Naive thymus-derived CD4-positive, alpha-beta T cell (primary cell): ENCODE measurements at places on chromosomes 1 and 21. TPM values are rescaled to one million over a fixed set of nuclear protein-coding genes. Genes with fewer than 3 reads are reported as not detected.

The KRTAP12-2 gene
- not detected for polyA plus RNA-seq

The RPE65 gene
- not detected for polyA plus RNA-seq

The CITED4 gene
- 37.9 TPM for polyA plus RNA-seq

The DCDC2B gene
- 0.25 TPM for polyA plus RNA-seq

The NTRK1 gene
- not detected for polyA plus RNA-seq

The CCDC181 gene
- not detected for polyA plus RNA-seq

The MYOC gene
- not detected for polyA plus RNA-seq

The S100A9 gene
- polyA plus RNA-seq, result 22.8 TPM

The SCMH1 gene
- 3.6 TPM for polyA plus RNA-seq

The SEMA6C gene
- polyA plus RNA-seq, result 2.6 TPM

The CSTB gene
- 52.2 TPM for polyA plus RNA-seq
